ENCODE measurements at places on chromosomes 16 and 17.

DNA sequence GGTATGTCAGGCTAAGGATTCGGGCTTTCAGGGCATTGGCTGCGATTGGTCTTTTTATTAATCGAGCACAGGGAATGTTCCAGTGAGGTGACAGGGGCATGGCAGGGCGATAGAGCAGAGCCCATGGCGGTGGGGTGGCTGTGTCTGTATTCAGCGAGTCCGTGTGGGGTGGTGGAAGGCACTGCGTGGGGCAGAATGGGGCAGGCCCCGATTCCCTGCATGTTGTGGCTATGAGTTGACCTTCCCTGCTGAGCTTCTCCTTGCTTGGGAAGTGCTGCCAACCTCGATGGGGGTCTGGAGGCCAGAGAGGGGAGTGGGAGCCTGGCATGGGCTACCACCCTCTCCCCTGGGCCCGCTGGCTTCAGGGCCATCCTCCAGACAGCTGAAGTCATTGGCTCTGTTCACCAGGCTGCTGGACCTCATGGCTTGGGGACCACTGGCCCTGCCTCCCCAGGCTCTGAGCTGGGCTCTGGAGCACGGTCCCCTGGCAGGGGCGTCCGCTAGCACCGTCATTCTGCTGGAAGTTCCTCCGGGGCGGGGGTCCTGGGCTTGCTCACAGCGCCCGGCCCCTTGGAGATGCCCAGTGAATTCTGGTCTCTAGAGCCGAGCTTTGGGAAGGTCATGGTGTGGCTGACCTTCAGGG, 92.1 kb downstream of the NPIPB11 start:
- DNase-seq: no peak

DNA sequence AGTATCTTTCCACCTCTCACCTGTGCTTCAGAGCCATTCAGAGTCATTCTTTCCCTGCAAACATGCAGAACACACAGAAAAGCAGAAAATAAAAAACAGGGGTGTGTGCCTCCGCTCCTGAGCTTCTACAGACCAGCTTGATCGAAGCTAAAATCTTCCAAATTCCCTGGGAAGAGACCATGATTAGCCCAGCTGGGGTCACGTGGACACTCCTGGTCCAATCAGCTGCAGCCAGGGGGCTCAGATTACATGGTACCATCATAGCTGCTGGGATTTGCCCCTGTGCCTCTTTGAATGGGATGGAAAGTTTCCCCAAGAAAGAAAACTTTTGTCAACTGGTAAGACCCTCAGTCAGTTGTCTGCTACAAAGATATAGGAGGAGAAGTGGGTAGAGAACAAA, 159.9 kb downstream of the TMEM114 start:
- no peak for DNase-seq

- no peak for DNase-seq
Observed at GRCh38 chr17:31856750-31857149, 2.3 kb downstream of the COPRS start.

GRCh38 chr16:72568502-72568901, 396.5 kb upstream of the PMFBP1 start:
- no peak for DNase-seq
